AG08395 (cell line): ENCODE measurements at places on chromosomes 7 and 10.

DNA sequence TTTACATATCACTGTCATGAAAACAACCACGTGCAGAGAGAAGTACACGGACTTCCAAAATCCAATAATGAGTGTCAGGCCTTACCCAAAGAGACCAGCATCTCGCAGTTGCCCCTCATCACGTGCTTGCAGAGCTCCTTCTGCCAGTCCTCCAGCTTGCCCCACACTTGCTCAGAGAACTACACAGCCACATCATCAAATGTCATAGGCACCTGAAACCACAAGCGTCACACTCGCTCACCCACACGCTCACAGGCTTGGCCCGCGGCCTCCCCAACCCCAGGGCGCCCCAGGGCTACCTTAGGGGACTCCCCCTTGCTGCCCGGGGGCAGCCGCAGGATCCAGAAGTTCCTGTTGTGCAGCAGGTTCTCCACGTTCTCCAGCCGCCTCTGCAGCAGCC, 123.4 kb upstream of the ZNF746 start:
- no peak for DNase-seq

GRCh38 chr7:104225451-104225850, 17.6 kb upstream of the ORC5 start:
- DNase-seq = no peak

DNA sequence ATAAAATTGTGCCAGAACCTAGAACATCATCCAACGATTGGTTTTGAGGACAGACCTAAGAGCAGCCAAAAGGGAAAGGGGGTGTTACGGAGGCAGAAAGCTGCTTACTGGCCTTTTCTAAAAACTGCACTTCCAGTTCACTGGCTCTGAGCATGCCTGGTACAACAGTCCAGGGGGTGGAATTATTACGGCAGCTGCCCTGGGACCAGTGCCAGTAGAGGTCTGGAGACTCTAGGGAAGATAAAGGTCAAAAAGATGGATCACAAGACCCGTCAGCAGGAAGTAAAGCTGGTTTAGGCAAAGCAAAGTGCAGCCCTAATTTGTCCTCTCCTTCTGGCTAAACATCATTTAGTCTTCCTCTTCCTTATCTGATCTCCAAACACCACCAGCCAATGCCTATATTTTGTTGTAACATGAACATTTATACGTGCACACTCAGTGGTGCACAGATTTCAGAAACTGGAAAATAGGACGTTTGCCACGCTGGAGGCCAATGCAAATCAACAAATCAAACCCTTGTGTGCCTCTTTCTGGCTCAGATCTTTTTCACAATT, 216.4 kb upstream of the DPP6 start:
- no peak for DNase-seq

DNA sequence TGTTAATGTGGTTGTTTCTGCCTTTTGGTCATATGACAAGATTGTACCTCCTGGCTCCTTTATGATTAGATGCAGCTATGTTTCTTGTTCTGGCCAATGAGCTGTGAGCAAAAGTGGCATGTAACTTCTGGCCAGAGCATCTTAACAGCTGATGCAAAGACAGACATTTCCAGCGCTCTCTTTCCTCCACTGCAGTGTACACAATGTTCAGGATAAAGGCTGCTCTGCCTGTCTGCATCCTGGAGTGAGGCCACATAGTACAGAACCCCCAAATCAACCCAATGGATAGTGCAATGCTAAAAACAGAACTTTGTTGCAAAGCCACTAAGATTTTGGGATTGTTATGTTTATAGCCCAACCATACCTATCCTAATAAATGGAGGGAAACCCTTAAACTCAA, 17.9 kb downstream of the EPC1 start:
- no peak for DNase-seq

DNA sequence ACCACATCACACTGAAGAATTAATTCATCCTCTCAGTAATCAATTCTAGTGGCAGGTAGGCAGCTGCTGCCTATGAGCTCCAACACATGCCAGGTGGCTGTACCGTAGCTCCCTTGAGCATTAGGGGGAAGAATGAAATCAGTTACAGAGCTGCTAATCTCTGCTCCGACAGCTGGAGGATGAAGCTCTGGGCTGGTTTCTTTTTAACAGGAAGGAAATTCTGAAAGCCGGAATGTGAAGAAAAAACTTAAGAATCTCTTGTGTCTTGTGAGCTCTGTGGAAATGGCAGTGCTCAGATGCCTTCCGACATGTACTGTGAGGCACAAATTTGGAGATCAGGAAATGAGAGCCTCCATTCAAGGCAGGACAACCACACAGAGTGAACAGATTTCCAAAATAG, 2.8 kb upstream of the AHCYL2 start:
- no peak for DNase-seq

DNA sequence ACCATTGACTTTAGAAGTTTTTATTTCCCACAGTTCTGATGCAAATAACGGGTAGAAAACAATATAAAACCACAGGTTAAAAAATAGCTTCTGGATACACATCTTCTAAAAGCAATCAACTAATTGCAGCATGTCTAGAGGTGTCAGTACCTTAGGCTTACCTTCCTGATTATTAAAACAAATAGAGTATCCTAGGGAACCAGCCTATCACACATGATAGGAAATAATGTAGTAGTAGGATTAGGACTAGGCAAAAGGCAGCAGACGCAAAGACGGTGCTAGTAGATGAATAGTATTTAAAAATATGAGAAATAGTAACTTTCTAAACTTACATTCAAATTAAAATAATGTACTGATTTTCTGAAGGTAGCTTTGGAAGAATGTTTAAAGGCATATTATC, 41.7 kb upstream of the PHYHIPL start:
- no peak for DNase-seq

GRCh38 chr10:121325490-121326231, 272.6 kb downstream of the FGFR2 start:
- DNase-seq = no peak

- peak; percentile 46 for DNase-seq
Measured at GRCh38 chr7:517774-518629, 1.6 kb downstream of the PDGFA start.

DNA sequence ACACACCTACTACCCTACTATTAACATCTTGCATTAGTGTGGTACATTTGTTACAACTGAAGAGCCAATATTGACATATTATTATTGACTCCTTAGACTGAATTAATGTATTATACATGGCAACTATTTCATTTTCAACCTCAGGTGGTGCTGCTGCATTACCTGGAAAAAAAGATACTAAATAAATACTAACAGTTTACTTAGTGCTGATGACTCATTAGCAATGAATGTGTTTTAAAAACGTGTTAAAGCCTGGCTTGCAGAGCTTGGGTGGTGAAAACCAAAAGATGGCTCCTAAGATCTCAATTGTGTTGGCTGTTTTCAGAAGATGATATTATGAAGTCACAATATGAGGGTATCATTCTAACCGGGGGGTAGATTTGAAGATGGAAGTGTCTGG, 34.8 kb downstream of the CFAP43 start:
- no peak for DNase-seq

- DNase-seq = no peak
Measured at GRCh38 chr7:3867863-3868262, 566.8 kb downstream of the SDK1 start.

DNA sequence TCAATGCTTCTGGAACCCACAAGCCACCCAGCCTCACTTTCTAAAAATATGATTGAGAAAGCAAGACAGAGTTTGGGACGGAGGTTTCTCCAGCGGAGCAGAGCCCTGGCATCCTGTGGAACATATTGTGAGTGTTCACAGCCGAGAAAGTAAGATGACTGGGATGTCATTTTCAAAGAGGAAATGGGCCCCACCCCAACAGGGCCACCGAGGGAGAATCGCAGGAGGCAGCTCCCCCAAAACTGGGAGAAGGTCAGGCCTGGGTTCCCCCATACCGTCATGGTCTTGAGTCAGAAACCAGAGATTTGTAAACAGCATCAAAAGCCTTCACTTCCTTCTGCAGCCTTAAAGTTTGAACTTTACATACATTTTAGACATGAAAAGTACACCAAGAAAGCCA, 560.0 kb downstream of the PTPRN2 start:
- no peak for DNase-seq

DNA sequence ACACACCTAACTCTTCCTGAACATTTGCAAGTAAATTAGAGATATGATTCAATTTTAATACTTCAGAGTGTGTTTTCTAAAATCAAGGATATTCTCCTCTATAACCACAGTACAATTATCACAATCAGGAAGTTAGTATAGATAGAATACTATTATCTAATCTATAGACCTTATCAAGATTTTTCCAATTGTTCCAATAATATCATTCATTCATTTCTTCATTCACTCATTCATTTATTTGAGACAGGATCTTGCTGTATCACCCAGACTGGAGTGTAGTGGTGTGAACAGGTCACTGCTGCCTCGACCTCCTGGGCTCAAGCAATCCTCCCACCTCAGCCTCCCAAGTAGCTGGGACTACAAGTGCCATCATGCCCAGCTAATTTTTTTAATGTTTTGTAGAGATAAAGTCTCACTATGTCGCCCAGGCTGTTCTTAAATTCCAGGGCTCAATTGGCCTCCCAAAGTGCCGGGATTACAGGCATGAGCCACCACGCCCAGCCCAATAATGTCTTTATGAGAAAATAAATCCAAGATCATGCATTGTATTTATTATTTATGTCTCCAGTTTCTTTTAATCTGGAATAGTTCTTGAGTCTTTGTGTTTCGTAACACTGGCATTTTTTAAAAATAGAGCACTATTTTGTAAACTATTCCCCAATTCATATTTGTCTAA, 10.6 kb upstream of the MRPS16 start:
- DNase-seq = no peak

DNA sequence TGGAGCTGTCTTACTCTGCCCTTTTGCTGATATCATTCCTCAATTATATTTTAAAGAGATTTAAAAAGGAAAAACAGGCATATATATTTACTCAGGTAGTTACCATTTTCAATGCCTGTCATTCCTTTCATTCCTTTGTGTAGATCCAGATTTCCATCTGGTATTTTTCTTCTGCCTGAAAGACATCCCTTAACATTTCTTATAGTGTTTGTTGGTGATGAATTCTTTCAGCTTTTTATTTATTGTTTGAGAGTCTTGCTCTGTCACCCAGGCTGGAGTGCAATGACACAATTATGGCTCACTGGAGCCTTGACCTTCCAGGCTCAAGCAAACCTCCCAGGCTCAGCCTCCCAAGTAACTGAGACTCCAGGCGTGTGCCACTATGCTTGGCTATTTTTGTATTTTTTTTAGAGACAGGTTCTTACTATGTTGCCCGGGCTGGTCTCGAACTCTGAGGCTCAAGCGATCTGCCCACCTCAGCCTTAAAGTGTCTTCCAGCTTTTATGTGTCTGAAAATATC, 5.6 kb upstream of the POM121 start:
- no peak for DNase-seq

- no peak for DNase-seq
Measured at GRCh38 chr7:147833557-147833956, 757.0 kb upstream of the C7orf33 start.

GRCh38 chr10:20185116-20185515, 368.9 kb downstream of the PLXDC2 start:
- DNase-seq = no peak

GRCh38 chr7:70131817-70132216, 533.5 kb downstream of the AUTS2 start:
- no peak for DNase-seq

DNA sequence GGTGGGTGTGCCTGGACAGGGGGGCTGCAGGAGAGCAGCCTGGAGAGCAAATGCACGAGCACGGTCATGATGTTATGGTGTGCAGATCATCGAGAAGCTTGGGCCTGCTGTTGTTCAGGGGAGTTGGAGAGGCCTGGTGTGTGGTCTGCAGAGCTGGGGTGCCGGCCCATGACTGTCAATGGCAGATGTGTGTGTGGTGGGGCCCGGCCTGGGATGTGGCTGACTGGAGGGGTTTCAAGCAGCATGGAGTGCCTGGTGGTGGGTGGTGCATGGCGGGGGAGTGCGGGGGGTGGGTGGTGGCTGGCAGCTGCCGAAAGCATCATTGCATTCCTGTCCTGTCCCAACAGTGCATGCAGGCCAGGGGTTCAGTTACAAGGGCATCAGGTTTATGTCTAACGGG, 122.6 kb downstream of the DOCK1 start:
- no peak for DNase-seq

GRCh38 chr10:49272251-49273081, 26.5 kb upstream of the C10orf71 start:
- DNase-seq = peak; percentile 70

GRCh38 chr10:122494833-122495232, 33.5 kb downstream of the HTRA1 start:
- peak; percentile 87 for DNase-seq

DNA sequence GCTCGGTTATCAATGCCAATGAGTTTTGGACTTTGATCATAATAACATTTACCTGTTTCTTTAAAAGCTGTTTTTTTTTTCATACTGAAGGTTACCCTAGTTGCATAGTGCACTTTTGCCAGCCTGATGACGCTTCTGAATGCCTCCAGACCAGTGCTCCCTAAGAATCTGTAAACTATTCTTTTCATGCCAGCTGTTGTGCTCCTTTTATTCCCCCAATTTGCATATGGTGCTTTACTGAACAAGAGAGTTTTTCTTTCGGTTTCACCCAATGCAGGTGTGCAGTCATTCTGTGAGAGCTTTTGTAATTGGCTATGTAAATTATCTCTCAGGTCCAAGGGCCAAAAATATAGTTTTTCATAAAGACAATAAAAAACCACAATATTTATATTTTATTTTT, 48.1 kb upstream of the GLCCI1 start:
- no peak for DNase-seq

GRCh38 chr10:14382022-14382421, 51.3 kb upstream of the FRMD4A start:
- no peak for DNase-seq

- no peak for DNase-seq
Measured at GRCh38 chr7:151342811-151343210, 1.2 kb downstream of the NUB1 start.

DNA sequence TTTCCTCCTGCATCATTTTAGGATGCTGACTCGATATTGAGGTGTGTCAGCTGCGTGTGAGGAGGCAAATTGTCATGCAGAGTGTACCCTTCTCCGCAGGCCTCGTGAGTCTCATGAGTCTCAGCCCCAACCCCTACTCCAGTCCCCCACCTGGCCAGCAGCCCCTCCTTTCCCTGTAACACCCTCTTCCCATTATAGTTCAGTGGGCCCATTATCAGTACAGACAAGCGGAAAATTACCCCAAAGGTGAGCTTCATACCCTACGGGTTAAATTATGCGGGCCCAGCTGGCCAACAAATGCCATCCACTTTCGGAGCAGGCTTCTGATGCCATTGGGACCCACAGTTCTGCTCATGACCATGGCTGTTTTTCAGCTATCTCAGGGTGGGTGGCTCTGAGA, 25.2 kb downstream of the SFTPD start:
- DNase-seq = no peak

- peak; percentile 86 for DNase-seq
Measured at GRCh38 chr7:129066290-129067131, 11.6 kb upstream of the TNPO3 start.
